ENCODE measurements at places on chromosomes 2 and 18. TPM values are rescaled to one million over a fixed set of nuclear protein-coding genes. Genes with fewer than 3 reads are reported as not detected.

CCDC150 gene
- 6.7 TPM for total RNA-seq

TIGD1 gene
- 2.5 TPM for total RNA-seq

TRIM54 gene
- 0.13 TPM for total RNA-seq

SCN3A gene
- 0.13 TPM for total RNA-seq

ARPC2 gene
- 403 TPM for total RNA-seq

LCT gene
- total RNA-seq, result not detected

TEX44 gene
- total RNA-seq, result not detected

PTPRM gene
- 100 TPM for total RNA-seq

KCNK3 gene
- 8.2 TPM for total RNA-seq

CPO gene
- total RNA-seq, result 0.13 TPM

SESTD1 gene
- 34.6 TPM for total RNA-seq

FBXO15 gene
- 0.26 TPM for total RNA-seq

SERPINB11 gene
- total RNA-seq, result not detected

COL3A1 gene
- total RNA-seq, result 1,561 TPM

RIT2 gene
- not detected for total RNA-seq

GAREM2 gene
- total RNA-seq, result 0.53 TPM

GCG gene
- total RNA-seq, result not detected

CCDC178 gene
- total RNA-seq, result 0.06 TPM

MDH1B gene
- 1.7 TPM for total RNA-seq

IL36G gene
- not detected for total RNA-seq

SCN7A gene
- total RNA-seq, result not detected

TCF23 gene
- total RNA-seq, result not detected

ALK gene
- not detected for total RNA-seq

CNRIP1 gene
- total RNA-seq, result 23.8 TPM

SIX3 gene
- not detected for total RNA-seq

CKAP2L gene
- 9.1 TPM for total RNA-seq

MC4R gene
- not detected for total RNA-seq

CLEC4F gene
- not detected for total RNA-seq

PARD3B gene
- total RNA-seq, result 6.2 TPM

MROH2A gene
- total RNA-seq, result not detected

UGT1A1 gene
- total RNA-seq, result not detected

NCKAP5 gene
- total RNA-seq, result 1.2 TPM

PECR gene
- 11.6 TPM for total RNA-seq

ALKAL2 gene
- not detected for total RNA-seq

ERBB4 gene
- total RNA-seq, result 7.7 TPM

ATP5MC3 gene
- total RNA-seq, result 78.0 TPM

TGFA gene
- 0.06 TPM for total RNA-seq

SULT1C2 gene
- not detected for total RNA-seq

EMILIN1 gene
- total RNA-seq, result 292 TPM

ASPRV1 gene
- 0.31 TPM for total RNA-seq

FAM210A gene
- 18.8 TPM for total RNA-seq

NEB gene
- 0.53 TPM for total RNA-seq

Measured in aortic smooth muscle cell (primary cell).